A673 (cell line): ENCODE measurements at places on chromosomes 11 and 22.

DNA sequence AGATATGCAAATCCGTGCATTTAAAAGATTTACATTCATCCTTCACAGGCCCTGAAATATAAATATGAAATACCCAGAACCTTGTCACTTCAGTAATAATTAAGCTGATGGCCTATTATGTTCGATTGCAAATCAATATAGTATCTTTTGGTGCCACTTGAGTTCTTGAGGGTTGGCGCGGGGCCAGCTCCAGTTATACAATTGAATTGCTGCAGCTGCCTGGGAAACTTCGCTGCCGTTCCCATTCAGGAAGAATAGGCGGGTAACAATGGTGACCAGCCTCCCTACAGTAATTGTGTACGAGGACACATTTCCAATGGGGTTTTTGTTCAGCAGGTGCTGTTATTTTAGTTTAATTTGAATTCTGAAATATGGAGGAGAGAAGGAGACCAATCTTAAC, 451.2 kb downstream of the INSC start:
- no peak for DNase-seq

- no peak for DNase-seq
These were observed 6.8 kb downstream of the APOL3 start for GRCh38 chr22:36153501-36154422.

GRCh38 chr11:68960294-68961071, 20.3 kb downstream of the MRGPRD start:
- DNase-seq, result no peak

- DNase-seq, result no peak
These were observed 7.7 kb upstream of the DLAT start for GRCh38 chr11:112017538-112017937.

DNA sequence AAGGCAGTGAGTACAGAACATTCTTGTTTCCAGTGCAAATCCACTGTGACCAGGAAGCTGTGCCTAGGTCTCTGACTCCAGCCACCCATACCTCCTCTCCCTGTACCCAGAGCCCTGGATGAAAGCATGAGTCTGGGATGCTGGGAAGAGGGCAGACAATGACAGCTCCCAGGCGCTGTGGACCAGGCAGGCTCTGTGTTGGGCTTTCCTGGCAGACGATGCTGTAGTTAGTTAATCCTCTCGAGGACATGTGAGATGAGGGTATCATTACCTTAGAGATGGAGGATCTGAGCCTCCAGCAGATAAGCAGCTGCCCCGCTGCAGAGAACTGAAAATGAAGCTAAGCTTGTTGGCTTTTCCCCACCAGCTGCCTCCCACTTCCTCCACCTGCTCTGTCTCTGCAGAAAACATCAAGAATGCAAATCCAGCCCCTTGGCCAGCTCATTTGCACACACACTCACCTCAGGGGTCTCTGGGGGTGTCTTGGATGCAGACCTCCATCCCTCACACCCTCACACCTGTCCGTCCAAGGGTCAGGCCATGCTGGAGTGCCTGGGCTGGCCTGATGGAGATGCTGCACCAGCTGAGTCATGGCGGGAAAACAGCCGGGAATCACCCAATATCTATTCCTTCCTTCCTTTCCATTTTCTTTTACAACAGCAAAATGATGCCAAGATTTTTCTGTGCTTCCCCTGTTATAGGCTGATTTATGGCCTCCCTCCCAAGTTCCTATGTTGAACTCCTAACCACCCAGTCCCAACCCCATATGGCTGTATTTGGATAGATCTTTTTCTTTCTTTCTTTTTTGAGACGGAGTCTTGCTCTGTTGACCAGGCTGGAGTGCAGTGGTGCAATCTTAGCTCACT, 94.9 kb upstream of the SEPTIN5 start:
- no peak for DNase-seq

DNA sequence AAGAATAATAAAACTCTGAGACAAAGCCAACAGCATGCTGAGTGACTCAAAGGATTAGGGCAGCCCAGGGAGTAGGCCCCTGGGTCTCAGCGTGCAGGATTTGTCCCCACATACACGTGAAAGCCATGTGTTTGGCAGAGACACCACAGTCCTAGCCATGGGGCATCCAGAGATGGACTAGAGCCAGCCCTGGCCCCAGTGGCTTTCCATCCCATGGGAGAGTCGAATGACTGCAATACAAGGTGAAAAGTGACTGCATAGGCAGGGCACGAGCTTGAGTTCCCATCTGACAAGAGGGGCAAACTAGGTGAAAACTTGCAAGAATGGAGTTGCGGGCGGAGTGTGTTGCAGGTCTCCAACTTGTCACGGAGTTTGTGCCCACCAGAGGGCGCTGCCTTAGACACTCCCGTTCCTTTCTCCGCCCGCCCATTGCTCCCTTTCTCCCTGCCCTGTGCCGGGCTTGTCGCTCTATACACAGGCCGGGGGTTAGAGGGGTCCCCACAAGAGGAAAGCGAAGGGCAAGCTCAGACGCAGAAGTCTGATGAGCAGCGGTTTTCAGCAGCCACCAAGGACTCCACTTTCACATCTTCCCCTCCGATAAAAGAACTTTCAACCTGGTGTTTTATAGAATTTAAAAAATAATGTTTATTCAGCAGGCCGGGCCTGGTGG, 24.2 kb downstream of the TSKU start:
- DNase-seq, result peak; percentile 95

GRCh38 chr11:96103102-96103501, 179.2 kb upstream of the MTMR2 start:
- DNase-seq, result no peak

- DNase-seq, result no peak
These were observed 5.3 kb downstream of the C22orf39 start for GRCh38 chr22:19442166-19442565.

GRCh38 chr11:120168960-120169681, 31.2 kb upstream of the TRIM29 start:
- DNase-seq, result peak; percentile 78

DNA sequence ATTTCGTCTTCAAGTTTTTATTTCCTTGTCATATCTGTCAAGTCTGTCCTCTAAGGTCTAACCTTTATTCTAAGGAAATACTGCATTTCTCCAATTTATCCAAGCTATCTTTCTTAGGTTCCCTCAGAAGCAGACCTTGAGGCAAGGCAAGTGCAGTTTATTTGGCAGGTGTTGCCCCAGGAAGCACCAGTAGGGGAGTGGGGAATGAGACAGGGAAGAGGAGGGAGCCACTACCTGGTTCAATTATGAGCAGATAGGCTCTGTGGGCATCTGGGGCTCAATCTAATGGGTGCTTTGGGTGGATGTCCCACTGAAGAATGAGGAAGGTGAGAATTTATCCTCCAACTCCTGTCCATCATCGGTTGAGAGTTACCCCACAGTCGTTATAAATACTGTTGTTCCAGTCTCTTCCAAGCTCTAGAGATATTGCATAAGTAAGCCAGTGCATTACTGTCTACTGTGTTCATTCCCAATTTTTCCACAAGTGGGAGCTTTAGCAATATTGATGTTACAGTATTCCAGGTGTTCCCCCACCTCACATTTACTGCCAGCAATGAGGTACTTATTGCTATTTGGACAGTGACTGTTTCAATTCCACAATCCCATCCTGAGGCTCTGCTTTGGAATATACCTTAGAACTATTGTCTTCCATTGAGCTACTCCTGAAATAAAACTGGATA, 154.9 kb upstream of the CEP126 start:
- DNase-seq, result no peak

DNA sequence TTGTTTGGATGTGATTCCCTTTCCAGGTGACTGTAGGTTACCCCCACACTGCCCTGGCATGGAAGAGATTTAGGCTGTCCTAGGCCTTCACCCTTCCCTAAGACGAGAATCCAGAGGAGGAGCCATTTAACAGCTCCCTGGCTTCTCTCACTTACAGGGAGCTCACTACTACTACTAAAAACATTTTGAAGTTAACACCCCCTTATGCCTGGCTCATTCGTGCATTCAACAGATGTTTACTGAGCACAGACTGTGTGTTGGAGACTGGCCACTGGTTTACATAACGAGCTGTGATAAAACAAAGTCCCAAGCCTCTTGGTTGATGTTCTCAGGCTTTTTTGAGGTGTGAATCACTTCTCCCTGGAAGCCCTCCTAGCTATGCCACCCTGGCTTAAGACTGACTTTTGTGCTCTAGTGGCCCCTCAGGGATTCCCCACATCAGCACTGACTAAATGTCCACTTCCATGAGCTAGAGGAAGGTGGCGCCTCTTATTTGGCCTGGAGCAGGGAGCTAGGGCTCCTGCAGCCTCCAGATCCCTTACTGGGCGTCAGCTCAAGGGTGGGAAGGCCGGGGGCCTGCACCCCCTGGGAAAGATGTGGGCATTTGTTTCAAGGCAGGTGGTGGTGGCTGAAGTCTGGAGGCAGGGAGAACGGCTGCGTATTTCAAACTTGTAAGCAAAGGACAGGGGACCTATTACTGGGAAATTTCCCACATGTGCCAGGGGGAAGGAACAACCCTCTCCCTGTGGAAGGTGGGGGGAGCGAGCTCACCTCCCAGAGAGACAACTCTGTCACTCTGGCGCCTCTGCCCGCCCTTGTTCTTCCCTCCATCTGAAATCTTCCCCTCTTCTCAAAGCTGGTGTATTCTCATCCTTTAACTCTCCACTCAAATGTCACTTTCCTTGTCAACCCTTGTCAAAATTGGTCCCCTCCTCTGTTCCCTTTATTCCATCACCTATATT, 19.4 kb upstream of the MALAT1 start:
- DNase-seq, result peak; percentile 42

DNA sequence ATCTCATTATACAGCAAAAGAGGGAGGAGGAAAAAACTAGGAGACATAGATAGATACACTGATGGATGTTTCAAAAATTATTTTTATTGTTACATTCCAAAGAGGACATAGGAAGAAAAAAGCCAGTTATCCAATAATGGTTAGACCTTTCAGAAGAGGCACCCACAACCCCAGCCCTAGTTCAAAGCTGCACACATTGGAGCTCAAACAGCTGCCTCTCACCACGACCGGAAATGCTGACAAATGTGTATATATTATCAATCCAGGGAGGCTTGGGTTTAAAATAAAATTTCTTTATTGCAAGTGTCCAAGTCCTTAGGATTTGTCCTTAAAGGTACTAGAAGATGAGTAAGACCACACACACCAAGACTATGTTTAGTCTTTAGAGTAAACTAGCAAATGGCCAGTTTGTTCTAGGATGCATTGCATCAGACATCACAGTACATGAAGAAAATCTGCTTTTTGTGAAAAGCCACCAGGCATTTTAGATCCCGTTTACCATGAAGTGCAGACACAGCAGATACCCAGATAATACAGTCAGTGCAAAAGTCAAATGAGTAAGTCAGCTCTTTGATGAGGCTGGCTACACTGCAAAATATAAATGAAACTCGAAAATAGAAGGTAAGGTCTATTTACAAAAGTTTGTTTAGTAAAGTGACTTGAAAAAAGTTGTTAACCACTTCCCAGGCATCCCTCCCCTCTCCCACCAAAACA, 4.6 kb upstream of the ASCL3 start:
- no peak for DNase-seq

GRCh38 chr11:27158456-27159334, 118.1 kb downstream of the BBOX1 start:
- DNase-seq, result peak; percentile 94

DNA sequence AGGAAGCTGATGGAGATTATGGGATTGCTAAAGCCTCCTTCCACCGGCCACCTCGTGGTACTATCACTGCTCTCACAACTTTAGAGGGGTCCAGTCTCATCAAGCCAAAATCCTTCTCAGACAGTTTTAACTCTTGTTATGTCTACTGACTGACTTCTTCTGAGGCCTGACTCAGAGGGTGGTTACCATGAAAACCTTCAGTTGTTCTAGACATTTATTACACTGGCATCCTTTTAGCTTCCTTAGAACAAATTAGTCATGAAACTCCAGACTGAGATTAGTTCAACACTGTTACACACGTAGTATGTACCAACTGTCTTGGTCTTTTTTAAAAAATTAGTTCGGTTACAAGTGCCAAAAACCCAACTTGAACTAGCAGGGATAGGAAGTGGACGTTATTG, 7.5 kb downstream of the DIXDC1 start:
- no peak for DNase-seq

DNA sequence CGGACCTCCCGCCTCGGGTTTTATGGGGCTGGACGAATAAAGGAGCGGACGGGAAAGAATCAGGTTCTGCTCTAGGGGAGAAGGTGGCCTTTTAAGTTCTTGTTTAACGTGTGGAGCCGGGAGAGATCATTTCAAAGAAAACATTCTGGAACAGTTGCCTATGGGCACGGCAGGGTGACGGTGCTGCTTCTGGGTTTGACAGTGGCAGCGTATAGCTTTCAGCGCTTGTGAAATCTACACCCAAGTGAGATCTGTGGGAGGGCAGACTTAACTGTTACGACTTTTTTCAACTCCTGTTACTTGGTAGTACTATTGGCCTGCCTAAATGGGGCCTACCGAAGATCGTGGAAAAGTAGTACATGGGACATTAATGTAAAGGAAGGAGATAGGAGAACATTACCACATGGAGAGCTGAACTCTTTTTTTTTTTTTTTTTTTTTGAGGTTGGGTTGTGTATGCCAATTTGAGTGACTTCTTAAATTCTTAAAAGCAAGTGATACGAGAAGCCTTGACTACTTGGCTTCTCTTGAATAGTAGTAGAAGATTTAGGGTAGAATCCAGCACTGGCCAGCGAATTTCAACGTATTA, 743 bp downstream of the USP47 start:
- peak; percentile 88 for DNase-seq

DNA sequence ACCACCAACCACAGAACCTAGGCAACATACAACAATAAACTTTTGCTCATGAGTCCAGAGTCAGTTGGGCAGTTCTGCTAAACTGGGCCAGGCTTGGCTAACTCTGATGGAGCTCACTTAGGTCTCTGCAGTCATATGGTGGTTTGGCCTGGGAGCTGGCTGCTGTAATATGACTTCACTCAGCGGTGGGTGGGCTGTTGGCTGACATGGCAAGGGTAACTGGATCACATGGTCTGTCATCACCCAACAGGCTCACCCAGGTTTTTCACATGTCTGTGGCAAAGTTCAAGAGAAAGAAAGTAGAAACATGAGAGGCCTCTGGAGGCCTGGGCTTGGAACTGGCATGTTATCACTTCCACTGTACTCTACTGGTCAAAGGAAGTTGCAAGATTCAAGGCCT, 43.2 kb upstream of the CLMP start:
- DNase-seq, result no peak

DNA sequence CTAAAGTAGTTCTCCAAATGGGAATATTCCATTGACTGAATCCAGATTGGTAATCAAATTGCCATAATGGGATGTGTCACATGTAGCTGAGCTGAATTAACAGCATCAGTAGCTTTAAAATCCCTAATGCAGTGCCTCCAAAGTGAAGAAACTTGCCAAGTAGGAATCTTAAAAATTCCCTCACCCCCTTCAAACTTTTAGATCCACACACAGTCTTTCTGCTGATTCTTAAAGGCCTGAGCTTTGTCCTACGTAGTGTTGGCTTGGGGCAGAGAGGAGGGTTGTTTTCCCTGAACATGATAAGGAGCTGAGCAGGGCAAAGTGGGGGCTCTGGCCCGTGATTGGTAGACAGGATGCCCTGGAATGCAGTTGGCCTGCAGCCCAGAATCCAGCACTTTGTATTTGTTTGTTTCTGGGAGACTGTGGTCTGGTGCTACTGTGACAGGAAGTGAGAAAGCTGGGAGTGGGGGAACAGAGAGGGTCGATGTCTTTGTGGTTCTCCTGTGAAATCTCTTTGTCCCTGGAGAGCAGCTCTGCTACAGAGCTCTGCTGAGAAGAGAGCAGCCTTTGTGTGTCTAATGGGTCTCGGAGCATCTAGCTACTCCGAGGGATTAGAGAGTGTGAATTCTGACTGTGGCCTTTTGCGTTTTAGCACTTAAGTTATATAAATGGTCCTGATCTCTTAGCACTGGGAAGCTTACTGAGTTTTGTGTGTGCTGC, 16.9 kb downstream of the CTNND1 start:
- peak; percentile 100 for DNase-seq

GRCh38 chr22:23105304-23105703, 35.0 kb downstream of the GNAZ start:
- no peak for DNase-seq

GRCh38 chr11:107713009-107713408, 1.2 kb upstream of the SLN start:
- no peak for DNase-seq
